ENCODE measurements at places on chromosomes 4 and X.
A peak's percentile ranks its signal among the peaks of the same experiment; 100 is the strongest.

DNA sequence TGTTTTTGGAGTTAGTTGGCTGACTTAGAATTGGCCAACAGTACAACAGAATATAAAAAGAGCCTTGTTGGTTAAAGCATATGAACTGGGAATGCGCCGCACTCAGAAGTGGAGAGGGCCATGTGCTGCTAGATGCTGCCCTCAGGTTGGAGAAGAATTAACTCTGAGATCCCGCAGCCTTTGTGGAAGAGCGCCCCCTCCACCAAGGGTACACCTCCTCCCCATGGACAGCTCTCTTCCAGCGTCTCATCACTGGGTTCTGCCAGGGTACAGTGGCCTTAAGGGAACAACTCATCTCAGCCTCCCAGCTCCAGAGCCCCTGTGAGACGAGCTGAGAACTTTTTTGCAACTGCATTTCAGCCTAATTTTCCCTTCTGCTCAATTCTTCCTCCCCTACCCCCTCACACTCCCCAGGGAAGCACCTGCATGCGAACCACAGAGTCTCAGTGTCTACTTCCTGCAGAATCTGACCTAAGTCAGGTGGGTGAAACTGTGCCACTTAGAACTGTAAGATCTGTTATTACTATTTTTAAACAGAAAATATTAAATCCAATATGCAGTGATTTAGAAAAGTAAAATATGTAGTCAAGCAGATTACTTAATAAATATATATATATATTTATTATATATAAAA lies 380.6 kb downstream of the RAB28 start:
- DNase-seq, result no peak

DNA sequence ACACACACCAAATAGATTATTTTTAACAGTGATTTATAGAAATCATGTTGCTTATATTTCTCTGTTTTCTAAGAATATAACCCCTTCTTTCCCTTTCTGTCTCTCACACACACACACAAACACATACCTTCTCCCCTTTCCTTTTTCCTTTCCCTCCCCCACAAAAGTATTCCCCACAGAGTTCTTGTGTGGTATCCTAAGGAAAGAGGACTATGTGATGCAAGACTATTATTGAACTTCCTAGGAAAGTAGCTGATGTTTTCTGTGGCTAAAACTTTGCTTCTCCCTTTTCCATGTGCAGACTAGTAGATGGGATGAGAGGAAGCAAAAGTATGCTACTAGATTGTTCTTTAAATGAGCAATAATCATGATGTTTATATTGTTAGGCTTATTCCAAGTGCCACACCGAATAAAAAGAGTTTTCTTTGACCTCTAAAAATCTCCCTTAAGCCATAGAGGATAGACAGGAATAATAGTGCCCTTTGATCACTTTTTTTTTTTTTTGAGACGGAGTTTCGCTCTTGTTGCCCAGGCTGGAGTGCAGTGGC lies 38.7 kb downstream of the CPEB2 start:
- DNase-seq, result no peak

- DNase-seq, result no peak
Observed at GRCh38 chr4:118363166-118363565, 10.4 kb upstream of the PRSS12 start.

- DNase-seq, result peak; percentile 72
Observed at GRCh38 chr4:38605181-38605752, 58.7 kb upstream of the KLF3 start.

DNA sequence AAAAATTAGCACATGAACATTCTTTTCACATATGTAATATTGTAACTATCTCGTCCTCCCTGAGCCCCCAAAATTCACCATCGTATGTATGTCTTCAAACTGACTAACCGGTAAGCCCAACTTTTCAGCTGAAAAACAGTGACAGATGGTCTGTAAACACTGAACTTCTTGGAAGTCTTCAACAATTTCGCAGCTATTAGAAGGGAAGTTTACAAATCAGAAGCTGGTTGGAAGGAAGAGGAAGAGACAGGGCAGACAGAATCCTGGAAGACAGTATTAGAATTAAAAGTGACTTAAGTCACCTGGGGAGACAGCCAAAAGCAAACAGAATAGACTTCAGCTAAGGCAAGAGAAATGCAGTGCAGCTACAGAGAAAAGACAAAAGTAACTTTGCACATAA lies 858.4 kb downstream of the ADGRL3 start:
- DNase-seq, result no peak

DNA sequence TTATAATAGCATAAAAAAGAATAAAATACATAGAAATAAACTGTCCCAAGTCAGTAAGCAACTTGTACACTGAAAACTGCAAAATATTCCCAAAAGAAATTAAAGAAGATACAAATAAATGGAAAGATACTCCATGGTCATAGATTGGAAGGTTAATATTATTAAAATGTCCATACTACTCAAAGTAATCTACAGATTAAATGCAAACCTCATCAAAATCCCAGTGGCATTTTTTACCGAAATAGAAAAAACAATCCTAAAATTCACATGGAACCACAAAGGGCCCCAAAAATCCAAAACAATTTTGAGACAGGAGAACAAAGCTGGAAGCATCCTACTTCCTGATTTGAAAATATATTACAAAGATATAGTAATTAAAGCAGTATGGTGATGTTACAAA lies 133.0 kb downstream of the NDST3 start:
- no peak for DNase-seq

DNA sequence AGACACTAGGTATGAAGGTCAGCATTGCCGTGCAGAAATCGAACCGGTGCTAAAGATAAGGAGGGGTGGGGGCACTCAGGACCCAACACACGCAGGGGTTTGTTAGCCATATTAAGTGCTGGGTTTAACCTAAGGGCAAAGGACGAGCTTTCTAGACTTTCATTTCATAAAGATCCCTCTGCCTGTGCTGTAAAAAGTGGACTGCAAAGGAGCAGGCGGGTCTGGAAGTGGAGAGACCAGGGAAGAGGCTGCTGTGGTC lies 1.3 kb downstream of the CASP3 start:
- no peak for DNase-seq

- DNase-seq, result no peak
Observed at GRCh38 chr4:183962419-183962818, 57.3 kb downstream of the STOX2 start.

DNA sequence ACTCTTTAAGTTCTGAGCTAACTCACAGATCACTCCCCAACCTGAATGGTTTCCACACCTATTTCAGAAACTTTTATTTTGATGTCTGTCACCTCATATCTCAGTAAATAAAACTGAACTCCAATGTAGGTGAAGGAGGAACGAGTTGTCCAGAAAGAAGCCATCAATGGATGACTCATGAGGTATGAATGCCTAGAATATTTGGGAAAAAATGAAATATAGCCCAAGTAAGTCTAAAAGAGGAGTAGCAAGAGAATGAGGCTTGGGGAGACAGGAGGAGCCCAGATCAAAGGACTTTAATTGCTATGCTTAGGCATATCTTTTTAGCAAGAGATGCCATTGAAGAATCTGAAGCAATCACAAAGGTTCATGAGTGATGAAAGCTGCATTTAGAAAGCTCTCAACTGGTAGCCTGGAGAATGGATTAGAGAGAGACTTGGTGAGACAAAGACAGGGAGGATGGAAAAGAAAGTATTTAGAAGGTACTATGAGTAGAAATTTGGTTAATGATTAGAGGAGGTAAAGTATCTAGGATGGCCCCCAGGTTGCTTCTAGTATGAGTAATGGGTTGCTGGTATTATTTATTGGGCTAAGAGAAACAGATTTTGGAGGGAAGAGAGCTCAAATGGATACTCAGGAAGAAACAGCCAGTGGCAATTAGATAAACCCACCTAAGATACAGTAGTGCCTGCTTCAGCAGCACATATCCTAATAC lies 39.4 kb downstream of the NOCT start:
- no peak for DNase-seq

DNA sequence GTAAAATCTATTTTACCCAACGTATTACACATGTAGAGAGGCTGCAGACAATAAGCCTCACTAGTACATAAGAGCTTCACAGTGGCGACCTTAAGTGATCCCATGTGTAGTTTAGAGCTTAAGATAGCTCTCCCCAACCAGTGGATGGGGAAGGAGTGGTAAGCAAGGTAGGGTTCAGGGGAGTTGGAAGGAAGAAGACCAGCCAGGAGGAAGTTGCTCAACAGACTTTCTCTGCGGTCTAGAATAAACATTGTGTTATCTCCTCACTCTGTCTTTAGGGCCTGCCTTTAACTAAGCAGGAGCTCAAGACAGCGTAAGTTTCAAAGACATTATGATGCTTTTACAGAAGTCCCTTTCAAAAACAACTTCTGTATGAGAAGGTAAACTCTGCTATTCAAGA lies 16.8 kb downstream of the MEPE start:
- DNase-seq, result no peak

- DNase-seq, result peak; percentile 8
Observed at GRCh38 chrX:53005327-53005726, 43.3 kb upstream of the GPR173 start.

GRCh38 chr4:21451032-21451431 lies 497.5 kb downstream of the KCNIP4 start:
- no peak for DNase-seq

GRCh38 chr4:80831383-80832361 lies 198.8 kb upstream of the BMP3 start:
- no peak for DNase-seq

- no peak for DNase-seq
Observed at GRCh38 chr4:52987392-52988056, 125.4 kb downstream of the RASL11B start.

DNA sequence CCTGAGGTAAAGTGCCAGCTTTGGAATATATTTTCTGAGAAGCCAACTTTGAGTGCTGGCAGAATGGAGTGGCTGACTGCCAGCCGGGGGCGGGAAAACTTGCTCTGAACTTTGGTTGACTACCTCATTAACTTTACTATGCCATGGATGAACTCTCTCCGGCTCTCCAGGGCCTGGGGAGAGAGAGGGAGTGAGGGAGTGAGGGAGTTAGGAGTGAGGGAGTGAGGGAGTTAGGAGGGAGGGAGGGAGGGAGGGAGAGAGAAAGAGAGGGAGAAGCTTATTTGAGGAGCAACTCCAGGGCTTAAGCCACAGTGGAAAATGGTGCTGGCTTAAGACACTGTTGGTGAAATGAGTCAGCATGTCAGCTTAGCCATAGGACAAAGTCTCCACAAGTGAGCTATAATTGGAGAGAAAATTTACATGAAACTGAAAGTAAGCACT lies 280.9 kb upstream of the RPS6KA3 start:
- no peak for DNase-seq

DNA sequence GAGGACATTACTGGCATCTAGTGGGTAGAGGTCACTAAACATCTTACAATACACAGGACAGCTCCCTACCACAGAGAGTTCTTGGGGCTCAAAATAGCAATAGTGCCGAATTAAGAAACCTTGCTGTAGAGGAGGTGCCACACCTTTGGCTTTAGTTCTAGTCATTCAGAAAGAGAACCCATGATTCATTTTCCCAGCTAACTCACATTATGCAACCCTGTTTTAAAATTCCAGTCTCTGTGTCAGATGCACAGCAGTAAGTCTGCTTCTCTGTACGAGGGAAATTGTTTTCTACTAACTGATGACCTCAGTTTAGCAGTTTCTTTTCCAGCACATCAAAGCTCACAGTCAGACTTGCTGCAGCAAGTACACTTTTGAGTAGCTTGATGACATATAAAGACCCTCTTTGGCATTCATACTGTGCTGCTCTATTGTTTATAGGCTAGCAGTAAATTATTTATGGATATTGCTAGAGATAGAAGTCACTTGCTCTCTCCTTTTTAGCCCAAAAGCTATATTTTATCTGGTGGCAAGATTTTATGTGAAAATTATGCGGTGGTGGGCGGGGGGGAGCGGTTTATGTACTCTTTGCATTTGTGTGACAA lies 487.8 kb upstream of the MAGEB18 start:
- DNase-seq, result no peak

- no peak for DNase-seq
Observed at GRCh38 chrX:106670631-106671030, 55.9 kb upstream of the RNF128 start.

DNA sequence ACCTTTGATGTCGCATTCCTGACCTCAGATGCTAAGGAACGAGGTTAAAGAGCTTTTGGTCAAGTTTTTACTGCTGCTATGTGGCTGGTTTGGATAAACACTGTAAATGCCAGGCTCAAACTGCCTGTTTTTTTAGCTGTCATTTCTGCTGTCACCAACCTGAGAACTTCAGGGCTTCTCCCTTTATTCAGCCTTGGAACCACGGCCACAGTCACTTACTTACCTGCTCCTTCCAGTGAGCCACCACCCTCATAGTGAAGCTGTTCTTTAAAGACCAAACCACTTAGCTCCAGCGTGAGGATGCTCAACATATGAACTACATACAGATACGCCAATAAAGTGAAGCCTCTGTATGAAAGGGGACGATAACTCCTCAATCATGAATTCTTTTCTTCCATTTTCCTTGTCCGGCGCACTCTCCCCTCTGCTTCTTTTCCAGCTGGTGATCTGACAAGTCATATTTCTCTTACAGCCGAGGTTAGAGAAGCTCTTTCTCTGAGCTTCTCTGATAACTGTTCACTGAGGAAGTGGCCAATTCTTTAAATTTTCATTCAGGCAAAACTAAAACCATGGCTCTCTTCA lies 152.8 kb upstream of the ANK2 start:
- DNase-seq, result no peak

DNA sequence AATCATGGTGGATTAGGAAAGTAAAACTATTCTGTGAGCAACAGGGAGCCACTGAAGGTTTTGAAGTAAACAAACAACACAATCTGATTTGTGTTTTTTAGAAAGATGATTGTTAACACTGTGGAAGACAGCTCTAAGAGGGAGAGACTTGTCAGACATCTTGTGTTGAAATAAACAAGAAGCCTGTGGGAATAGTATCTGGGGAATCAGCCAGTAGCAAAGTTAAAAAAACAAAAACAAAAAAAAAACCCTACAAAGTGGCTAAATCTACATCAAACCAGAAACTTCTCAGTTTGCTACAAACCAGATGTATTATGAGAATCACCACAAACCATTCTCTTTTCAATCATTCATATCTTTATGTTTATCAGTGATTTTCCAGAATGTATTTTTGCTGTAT lies 125.7 kb upstream of the GPC4 start:
- no peak for DNase-seq

DNA sequence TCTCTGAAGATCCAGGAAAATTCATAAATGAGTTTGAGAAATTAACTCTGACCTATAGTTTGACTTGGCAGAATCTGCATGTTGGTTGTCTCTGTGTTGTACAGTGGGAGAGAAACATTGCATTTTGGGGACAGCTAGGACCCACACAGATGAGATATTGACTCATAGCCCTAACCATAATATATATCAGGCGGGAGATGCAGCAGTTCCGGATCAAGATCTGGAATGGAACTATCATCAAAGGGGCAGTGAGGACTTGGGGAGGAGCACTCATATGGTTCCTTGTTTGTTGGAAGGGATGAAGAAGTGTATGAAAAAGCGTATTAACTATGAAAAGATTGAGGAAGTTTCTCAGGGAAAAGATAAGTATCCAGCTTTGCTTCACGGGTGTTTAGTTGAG lies 14.0 kb downstream of the CXCL2 start:
- no peak for DNase-seq

All from hematopoietic multipotent progenitor cell treated with erythropoietin and hydrocortisone succinate and interleukin-3 and kit ligand, for 8 days (in vitro differentiated cells).